Stimulated activated naive CD8-positive, alpha-beta T cell treated with anti-CD3 and anti-CD28 coated beads, Interleukin-15, Interleukin-2, amounts not matched to agents 100 U/mL and 50 U/mL, for 24 hours (primary cell): ENCODE measurements at places on chromosomes 12 and 14.
A peak's percentile ranks its signal among the peaks of the same experiment; 100 is the strongest.

- no peak for DNase-seq
These were observed 2.4 kb upstream of the SERPINA9 start for GRCh38 chr14:94478420-94478819.

GRCh38 chr12:123479442-123480180, 21.7 kb downstream of the SNRNP35 start:
- DNase-seq: no peak

DNA sequence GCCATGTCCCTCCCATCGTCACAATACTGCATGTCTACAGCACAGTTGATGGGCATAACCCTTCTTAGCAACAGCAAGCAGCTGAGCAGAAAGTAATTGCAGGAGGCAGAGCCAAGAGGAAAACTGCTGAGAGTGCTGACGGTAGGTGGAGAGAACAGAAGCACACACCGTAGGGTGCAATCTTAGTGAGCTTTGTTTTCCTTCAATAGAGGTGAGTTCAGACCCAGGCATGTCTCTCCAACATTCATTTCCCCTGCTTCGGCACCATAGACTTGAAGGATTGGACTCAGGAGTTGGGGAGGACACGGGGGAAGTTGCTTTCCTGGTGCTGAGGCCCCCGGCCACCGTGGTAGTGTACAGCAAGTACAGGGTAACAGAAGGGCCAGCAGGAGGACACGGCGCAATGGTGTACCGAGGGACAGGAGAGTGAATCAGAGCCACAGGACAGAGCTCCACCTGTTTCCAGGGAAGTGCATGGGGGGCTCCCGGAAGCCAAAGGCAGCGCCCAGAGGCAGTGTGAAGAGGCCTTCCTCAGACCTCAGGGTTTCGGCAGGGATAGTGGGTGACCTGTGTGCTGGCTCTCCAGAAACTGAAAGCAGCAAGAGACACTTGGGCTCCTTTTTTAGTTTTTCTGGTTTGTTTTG, 36.3 kb upstream of the SINHCAF start:
- peak; percentile 10 for DNase-seq

DNA sequence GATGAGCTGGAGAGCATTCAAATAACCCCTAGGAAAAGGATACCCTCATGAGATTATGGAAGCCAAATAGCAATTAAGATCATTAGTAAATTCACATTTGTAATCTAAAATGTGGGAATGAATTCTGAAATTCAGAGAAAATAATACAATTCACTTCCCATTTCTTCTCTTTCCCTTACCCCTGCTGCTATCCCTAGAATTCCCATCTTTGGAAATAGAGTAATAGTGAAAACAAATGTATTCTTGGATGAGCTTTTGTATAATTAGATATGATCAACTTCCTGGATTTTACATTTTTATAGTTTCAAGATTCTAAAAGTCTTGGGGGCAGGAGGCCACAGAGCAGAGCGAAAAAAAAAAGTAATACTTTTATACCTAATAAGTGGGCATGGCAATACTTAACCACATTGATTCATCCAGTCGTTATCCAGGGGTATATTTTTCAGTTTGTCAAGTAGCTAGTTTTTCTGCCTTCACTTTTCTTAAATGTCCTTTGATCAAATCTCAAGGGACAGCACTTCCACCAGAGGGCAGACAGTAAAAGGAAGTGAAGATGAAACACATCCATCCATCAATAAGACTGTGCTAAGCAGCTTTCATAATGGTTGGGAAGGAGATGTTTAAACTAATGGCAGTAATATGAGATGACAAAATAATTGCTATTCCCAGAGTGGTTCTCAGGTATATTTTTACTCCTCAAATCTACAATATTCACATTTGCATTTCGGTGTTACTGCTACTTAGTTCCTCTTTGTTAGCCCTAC, 401.3 kb downstream of the DIO2 start:
- DNase-seq: no peak

DNA sequence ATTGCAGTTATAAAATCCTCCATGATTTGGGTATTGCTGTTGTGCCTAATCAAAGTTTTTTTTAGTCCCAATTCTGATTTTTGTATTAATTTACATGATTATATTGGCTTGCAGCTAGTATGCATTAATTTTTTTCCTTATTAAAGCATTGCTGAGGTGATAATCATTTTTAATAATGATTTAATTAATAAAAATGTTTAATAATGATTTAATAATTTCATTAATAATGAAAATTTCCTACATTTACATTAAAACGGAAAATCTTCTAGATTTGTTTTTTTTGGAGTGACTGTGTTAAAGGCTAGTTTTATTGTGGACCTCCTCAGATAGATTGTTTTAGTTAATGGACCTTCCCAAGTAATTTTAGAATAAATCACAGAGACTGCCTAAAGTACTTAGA, 79.6 kb downstream of the CCDC91 start:
- no peak for DNase-seq

DNA sequence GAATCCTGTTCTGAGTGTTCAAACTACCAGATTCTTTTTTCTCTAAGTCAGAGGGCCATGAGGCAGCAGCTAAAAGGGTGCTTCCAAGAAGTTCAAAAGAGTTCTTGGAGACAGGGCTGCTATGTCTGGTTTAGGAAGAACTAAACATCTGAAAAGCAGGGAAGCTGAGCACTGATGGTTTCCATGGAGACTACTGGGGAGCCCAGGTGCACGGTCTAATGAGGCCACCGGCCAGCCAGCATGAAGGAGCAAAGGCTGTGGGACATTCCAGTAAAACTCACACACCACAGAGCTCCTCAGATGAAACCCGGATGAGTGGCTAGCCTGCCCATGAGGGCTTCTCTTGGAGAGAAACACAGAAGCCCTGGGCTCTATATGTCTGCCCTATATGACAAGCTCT, 97.3 kb downstream of the KCNK10 start:
- no peak for DNase-seq

DNA sequence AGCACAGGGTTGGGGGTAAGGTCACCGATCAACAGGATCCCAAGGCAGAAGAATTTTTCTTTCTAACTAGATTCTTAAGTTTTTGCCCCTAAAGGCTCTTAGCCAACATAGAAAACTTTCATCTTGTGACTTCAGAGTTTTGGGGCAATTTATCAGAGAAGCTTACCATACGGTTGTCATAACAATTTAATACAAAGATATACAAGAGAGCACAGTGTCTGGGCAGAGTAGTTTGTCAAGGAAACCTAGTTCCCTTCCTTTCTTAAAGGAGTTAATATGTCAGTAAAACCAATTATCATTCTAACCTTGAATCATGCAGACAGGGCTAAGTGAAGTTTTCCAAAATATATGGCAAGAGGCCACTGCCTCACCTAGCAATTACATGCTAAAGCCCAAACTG, 18.4 kb downstream of the NR2C1 start:
- DNase-seq: no peak

DNA sequence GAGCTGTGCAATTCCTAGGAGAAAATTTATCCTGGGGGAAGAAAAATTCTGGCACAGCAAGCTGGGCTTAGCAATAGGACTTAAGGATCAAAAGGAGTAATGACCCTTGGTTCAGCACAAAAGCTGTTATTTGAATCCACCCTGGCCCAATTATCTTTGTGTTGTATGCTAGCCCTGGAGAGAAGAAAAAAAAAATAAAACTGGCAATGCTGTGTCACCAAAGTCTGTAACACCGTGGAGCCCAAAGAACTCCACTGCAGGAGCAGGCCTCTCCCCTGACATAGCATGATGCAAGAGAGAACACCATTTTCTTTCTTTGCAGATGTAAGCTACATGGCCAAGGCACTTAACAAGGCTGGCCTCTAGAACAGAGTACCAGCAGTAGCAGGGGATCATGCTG, 63.0 kb upstream of the ARHGAP5 start:
- DNase-seq: no peak

- no peak for DNase-seq
These were observed 33.3 kb upstream of the ACTN1 start for GRCh38 chr14:69012256-69012953.

- no peak for DNase-seq
These were observed 29.4 kb upstream of the PPP2R5C start for GRCh38 chr14:101732118-101732517.

GRCh38 chr14:77322250-77322902, 1.5 kb downstream of the GSTZ1 start:
- DNase-seq: no peak

DNA sequence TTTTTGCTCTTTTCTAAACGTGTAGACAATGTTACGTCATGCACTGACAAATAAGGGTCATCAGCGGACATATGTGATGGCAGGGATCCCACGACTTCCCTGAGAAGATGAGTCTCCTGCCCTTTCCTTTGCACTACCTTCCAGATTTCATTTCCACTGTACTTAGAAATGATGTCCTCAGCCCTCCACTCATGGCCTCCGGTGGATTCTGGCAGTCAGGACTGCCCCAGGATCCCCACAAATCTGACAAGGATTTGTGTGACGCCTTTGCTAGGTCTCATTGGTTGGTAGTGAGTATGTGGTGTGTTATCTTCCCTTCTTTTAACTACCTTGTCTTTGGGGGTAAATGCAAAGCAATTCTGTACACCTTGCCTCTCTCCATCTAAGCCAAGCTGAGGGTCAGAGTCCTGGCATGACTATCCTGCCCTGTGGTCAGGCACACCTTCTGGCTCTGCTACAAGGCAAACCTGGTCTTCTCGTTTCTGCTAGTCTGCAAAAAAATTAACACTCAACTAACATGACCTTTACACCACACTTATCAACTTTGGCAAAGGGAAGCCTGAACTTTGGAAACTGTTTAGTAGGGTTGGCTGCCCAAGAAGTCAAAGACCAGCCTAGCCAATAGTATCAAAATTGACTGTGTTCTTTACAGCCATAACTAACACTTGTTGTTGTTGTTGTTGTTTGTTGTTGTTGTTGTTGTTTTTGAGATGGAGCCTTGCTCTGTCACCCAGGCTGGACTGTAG, 17.3 kb upstream of the DHRS4 start:
- no peak for DNase-seq

- DNase-seq: no peak
These were observed 316.4 kb downstream of the NOVA1 start for GRCh38 chr14:26281280-26281998.

DNA sequence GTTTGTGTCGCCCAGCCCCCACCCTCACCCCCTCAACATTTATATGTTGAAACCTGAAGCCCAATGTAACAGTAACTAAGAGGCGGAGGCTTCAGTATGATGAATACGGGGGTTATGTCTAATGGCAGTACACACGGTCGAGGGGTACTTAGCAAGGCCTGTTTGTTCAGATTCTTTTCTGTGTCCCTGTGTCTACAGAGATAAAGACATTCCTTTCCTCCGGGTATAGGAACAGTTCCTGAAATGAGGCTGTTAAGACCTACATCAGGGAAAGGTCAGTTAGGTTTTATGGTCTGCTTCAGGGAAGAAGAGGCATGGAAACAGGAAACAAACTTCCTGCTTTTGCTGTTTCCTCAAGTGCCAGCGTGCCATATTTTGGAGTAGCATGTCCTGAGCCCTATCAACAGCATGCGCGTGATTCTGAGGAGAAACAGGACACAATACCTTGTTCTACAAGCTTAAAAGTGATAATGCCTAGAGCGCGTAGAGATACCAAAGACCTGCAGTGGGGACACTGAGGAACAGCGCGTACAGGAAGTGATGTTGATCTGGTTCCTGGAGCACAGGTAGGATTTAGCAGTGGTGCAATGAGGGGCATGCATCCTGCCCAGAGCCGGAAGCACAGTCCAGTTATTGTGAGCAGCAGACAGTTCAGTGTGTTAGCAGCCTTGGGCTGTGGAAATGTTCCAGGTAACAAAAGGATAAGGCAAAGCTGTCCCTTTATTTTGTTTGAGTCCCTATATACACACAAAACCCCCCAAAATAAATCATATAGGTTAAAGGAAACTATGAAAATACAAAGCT, 47.2 kb downstream of the FGD4 start:
- no peak for DNase-seq

- no peak for DNase-seq
These were observed 985.7 kb upstream of the FBXO33 start for GRCh38 chr14:40417777-40418401.

GRCh38 chr14:99529899-99530298, 48.7 kb downstream of the CCNK start:
- DNase-seq: no peak

GRCh38 chr14:81633496-81633895, 99.8 kb upstream of the SEL1L start:
- no peak for DNase-seq

DNA sequence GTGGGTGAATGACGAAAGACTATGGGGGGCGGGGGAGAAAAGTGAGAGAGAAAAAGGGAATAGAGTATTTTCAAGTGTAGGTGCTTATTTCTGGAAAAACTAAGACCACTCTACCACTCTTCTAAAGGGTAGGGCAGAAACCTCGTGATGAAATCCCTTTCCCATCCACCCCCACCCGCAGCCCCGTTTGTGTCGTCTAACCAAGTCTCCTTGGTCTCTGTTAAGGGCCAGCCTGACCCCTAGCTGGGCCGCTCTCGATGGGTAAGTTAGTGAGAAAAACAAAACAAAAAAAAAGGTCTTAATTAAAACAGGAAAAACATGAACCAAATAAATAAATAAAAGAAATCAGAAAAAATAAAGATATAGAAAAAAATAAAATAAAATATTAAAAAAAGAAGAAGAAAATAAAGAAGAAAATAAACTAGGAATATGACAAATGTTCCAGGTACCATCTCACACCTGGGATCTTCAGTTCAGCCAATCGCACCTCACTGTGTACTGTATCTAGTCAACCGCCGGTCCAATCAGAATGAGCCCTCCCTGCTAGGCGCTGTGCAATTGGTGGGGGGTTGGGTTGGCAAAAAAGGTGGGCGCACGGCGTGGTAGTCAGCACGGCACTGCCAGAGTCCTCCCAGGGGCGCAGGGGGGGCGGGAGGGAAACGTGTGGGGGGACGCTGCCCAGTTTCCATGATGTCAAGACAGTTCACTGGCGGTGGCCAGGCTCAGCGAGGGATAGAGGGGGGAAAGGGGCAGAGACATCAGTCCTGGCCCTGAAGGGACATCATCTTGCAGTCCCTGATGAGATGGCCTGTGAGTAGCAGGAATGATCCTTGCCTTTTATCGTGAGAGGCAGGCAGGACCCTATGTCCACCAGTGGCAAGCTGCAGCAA, 9.8 kb upstream of the CDH24 start:
- no peak for DNase-seq

DNA sequence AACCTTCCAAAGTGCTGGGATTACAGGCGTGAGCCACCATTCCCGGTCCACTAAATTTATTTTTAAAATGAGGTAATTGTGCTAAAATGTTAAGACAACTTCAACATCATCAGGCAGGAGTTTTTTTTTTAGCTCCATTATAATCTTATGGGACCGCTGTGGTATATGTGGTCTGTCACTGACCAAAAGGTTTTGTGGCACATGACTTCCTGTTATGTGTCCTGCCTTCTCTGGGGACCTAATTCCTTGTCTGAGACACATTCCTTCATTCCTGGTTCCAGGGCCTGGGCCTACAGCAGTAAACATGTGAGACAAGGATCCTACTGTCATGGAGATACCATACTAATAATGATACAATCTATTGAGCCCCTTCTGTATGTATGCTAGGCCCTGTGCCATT, 4.9 kb downstream of the TEX52 start:
- no peak for DNase-seq

GRCh38 chr14:75120541-75121291, 6.1 kb downstream of the NEK9 start:
- DNase-seq: no peak
